GOT3 (cell line): ENCODE measurements at places on chromosomes 13 and 19.

GRCh38 chr19:47158879-47159503 lies 28.4 kb downstream of the SAE1 start:
- no peak for DNase-seq

- no peak for DNase-seq
Measured at GRCh38 chr13:110423689-110424302, 116.7 kb downstream of the COL4A2 start.

GRCh38 chr19:11151181-11151580 lies 4.4 kb downstream of the SPC24 start:
- DNase-seq, result no peak

GRCh38 chr13:79933389-79933788 lies 407.5 kb downstream of the SPRY2 start:
- DNase-seq, result no peak

GRCh38 chr13:100140441-100140840 lies 51.5 kb downstream of the PCCA start:
- no peak for DNase-seq

- no peak for DNase-seq
Measured at GRCh38 chr19:56838909-56839651, 1.4 kb downstream of the PEG3 start.

DNA sequence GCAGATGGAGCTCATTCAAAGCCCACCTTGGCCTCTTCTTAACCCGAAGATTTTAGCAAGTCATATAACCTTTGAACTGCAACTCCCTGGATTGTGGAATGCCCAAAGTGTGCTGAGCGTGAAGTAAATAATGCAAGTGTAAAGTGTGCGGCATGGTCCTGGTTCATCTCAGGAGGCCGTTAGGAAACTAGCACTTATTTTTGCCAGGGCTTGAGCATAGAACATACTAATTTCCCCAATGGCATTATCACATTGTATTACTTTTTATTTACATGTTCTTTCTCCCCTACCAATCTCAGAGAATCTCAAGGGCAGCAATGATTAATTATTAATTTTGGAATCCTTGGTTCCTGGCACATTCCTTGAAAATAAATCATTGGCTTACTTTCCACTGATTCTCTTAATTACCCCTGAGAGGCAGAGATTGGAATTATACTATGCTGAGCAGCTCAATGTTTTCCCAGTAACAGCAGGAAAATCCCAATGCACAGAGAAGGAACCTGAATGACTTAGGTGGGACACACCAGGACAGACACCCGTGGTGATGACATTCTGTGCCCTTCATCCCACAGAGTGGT lies 128.8 kb upstream of the GJB6 start:
- no peak for DNase-seq

DNA sequence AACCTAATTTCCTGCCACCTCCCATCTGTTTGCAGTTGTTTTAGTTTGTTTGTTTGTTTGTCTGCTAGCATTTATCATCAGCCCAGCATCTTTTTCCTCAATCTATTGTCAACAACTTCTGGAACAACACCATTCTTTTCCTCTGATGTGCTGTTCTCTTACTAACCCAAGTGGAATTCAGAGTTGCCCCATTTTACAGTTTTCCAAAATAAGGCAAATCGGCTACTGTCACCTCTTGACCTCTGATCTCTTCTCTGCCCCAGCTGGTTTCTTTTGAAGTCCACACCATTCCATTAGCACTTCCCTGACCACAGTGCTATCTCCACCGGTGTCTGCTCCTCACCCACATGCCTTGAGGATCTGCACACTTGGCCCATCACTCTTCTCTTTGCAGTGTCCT lies 102.4 kb downstream of the EFNB2 start:
- DNase-seq, result no peak

DNA sequence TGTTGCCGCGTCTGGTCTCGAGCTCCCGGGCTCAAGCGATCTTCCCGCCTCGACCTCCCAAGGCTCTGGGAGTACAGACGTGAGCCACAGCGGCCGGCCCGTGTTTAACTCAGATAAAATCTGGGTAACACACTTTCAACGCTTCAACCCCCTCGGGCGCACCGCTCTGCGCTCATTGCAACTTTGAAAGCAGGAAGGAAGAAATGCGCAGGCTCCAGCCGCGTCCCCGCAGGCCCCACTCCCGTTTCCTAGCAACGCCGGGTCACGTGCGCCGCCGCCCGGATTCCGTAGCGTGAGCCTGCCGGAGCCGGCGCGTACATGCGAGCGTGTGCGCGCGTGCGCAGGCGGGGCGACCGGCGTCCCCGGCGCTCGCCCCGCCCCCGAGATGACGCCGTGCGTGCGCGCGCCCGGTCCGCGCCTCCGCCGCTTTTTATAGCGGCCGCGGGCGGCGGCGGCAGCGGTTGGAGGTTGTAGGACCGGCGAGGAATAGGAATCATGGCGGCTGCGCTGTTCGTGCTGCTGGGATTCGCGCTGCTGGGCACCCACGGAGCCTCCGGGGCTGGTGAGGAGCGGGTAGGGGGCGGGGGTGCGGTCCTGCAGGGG lies at the start of gene BSG:
Gene BSG, plus strand, starts transcription at position 457 of the 603 bp plus-strand sequence. Its CDS starts 39 bp downstream, at position 496.
- peak; percentile 91 for DNase-seq

GRCh38 chr13:62418872-62419271 lies 1003.2 kb upstream of the PCDH20 start:
- no peak for DNase-seq

DNA sequence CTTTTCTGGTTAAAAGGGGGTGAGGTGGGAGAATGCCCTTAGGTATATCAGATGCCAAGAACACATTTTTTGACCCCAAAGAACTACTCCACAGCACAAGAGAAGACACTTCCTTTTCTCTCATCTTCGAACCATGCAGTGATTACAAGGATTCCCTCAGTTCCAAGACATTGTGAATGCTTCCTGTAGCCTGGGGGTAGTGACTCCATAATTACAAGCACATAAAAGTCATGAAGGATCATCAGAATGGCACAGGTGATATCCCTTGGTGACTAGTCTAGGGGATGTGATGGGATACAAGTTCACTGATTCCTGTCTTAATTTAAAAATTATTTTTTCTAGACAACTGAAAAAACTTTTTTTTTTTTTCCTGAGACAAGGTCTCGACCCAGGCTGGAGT lies 78.0 kb downstream of the ZC3H13 start:
- no peak for DNase-seq

- DNase-seq, result no peak
Measured at GRCh38 chr19:15194938-15195337, 5.9 kb downstream of the NOTCH3 start.

DNA sequence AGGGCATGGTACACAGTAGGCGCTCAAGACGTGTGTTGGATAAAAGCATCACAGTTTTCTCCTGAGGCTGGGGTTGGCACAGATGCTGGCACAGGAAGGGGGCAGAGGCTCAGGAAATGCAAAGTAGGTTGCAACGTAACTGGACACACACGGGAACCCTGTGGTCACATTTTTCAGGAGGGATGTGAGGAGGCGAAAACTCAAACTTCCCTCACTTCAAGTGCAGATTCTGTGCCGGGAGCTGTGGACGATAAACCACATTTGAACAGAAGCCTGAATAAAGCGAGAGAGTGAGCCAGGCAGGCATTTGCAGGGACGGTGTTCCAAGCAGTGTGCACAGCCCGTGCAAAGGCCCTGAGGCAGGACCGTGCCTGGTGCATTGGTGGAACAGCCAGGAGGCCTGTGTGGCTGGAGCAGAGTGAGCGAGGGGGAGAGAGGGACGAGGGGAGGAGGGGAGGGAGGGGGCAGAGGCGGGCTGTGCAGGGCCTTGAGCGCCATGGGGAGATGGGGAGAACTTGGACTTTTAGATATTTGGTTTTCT lies 40.3 kb downstream of the NFIC start:
- DNase-seq, result no peak

- no peak for DNase-seq
Measured at GRCh38 chr13:113639616-113640262, 18.3 kb downstream of the ATP4B start.

GRCh38 chr19:28349604-28350003 lies 863.3 kb downstream of the UQCRFS1 start:
- no peak for DNase-seq

DNA sequence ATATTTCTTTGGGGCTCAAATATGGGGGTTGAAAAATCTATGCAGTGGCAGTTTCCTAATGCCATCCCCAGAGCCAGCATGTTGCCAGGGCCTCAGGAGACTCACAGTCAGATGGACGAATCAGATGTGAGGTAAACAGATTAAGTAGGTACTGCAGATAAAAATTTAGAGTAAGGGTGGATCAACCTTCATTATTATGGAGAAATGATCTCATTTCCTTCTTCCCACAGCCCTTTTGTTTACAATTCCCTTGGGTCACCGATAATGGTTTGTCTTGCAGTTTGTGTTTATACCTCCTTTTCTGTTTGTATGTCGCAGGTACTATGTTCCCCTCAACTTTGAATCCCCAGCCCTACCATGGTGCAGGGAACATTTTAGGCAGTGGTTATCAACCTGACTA lies 20.0 kb downstream of the DIAPH3 start:
- DNase-seq, result no peak

- no peak for DNase-seq
Measured at GRCh38 chr13:85997587-85997986, 198.4 kb upstream of the SLITRK6 start.
